SJSA1 (cell line): ENCODE measurements at places on chromosomes 1 and 21. TPM values are rescaled to one million over a fixed set of nuclear protein-coding genes. Genes with fewer than 3 reads are reported as not detected.

DNA sequence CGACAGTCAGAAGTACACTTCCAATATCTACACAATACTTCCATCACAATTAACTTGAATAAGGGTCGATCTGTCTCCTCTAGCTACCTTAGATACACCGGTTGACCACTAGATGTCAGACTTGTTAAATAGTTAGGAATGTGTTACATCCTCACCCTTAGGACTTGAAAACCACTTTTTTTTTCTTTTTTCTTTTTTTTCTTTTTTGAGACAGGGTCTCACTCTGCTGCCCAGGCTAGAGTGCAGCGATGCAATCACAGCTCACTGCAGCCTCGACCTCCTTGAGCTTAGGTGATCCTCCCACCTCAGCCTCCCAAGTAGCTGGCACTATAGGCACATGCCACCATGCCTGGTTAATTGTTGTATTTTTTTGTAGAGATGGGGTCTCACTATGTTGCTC is 120.4 kb upstream of the GREM2 start:
- H3K4me3 ChIP-seq, result no peak overlapping the region
- no peak overlapping the region for H3K27ac ChIP-seq
- H3K4me1 ChIP-seq, result no peaks in the 10 kb centered on the region; the same call in 1 of the 2 replicates

DNA sequence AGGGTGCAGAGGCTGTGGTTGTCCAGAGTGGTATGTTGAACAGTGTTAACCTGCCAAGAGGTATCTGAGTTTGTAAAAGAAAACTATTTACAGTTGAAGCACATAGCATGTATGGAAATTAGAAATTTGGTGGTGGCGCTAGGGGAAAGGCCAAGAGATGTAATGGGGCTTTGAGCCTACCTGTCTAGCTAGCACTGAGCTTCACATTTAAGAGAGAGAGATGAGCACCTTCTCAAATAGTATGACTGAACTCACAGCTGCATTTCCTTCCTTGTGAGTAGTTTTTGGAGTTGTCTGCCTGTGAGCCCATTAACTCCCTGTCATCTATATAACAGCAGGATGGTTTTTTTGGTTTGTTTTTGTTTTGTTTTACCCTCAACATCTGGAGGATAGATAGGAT is 4.0 kb downstream of the CLIC4 start:
- no peak overlapping the region for H3K27ac ChIP-seq
- peaks cover 38% of the 10 kb centered on the region for H3K4me1 ChIP-seq
- DNase-seq, result no peak
- no peak overlapping the region for H3K4me3 ChIP-seq

GRCh38 chr1:6535214-6535613 is 19.1 kb downstream of the NOL9 start:
- no peak overlapping the region for H3K4me3 ChIP-seq
- H3K27me3 ChIP-seq, result no peaks in the 10 kb centered on the region
- no peak for DNase-seq
- peaks cover 12% of the 10 kb centered on the region for H3K4me1 ChIP-seq

DNA sequence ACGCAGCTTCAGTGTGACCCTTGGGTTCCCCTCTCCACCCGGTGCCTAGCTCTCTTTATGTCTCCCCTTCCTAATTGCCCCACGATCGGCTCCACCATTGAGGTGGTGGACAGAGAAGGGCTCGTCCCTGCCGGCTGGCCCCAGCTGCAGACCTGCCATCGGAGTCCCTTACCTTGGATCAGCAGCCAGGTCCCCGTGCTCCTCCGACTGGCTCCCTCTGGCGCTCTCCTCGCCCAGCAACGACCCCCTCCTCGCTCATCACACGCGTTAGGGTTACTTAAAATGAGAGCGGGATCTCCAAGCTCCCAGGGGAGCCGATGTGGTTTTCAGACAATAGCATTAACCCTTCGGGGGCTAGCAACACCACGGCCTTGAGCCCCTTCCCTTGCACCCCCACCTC is 8.1 kb upstream of the ETV3L start:
- H3K36me3 ChIP-seq, result no peaks in the 10 kb centered on the region
- peaks cover 12% of the 10 kb centered on the region for H3K4me1 ChIP-seq
- H3K4me3 ChIP-seq, result no peak overlapping the region

Gene OR2M5
- not detected in 2 replicates for total RNA-seq

Gene TRIM46
- 0.21 and 1.1 TPM in 2 replicates for total RNA-seq

Gene DMBX1
- not detected in 2 replicates for total RNA-seq
